Amniotic stem cell (primary cell): ENCODE measurements at places on chromosomes 13 and 19.

GRCh38 chr13:71727662-71728061 lies 139.3 kb downstream of the DACH1 start:
- no peak for DNase-seq

- no peak for DNase-seq
These were observed 523.2 kb upstream of the HTR2A start for GRCh38 chr13:47420020-47420419.

DNA sequence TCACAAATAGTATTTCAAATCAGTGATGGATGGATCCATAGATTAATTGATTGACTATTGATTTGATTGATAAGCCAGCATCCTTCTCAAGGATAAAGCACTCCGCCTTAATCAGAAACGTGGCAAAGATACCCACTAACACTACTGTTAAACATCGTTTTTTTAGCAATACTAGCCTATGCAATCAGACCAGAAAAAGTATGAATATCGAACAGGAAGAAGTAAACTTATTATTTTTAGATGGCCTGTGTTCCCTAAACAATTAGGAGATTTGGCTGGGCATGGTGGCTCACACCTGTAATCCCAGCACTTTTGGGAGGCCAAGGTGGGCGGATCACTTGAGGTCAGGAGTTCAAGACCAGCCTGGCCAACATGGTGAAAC lies 49.5 kb downstream of the MYH14 start:
- DNase-seq, result no peak

DNA sequence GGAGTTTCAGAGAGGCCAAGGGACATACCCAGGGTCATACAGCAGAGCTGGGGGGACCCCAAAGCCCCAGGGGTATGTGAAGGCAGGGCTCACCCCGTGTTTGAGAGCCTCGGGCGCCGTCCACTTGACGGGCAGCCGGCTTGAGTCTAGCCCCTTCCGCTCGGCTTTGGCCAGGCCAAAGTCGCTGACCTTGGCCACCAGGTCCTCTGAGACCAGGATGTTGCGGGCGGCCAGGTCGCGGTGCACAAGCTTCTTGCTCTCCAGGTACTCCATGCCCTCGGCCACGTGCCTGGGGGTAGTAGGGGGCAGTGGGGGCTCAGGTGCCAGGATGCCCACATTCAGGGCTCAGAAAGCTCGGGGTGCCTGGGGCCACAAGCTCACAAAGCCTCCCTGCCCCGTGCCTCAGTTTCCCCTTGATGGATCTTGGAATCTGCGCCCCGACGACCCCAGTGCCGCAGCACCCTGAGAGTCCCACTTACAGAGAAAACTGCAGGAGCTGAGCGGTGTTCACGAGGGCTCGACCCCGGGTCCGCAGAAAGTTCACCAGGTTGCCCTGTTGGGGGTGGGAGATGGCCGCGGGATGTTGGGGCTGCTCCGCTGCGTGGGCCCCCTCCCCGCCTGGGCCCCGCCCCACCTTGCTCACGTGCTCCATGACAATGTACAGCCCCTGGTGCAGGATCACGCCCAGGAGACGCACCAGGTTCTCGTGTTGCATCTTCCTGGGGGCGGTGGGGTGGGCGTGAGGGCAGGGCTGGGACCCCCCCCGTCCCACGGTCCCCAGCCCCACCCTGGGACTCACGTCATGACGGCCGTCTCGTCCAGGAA lies 7.1 kb downstream of the MATK start:
- no peak for DNase-seq

- DNase-seq, result no peak
These were observed 5.8 kb upstream of the DNM2 start for GRCh38 chr19:10712045-10712444.

- DNase-seq, result no peak
These were observed 13.3 kb downstream of the TDRD3 start for GRCh38 chr13:60410299-60410698.

DNA sequence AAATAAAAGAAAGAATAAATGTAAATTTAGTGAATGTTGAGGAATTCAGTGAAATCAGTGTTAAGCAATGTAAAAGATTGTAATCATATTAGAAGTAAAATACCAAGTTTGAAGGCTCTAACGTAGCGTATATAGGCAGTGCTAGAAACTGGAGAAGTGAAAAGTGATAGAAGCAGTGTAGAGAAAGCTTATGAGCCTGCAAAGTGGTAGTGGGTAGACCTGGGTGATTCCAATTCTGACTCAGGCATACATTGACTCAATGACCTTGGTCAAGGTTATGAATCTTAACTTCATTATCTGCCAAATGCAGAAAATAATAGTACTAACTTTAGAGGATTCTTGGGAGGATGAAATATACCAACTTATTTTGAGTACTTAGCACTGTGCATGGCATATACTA lies 4.1 kb downstream of the SLC10A2 start:
- DNase-seq, result no peak

DNA sequence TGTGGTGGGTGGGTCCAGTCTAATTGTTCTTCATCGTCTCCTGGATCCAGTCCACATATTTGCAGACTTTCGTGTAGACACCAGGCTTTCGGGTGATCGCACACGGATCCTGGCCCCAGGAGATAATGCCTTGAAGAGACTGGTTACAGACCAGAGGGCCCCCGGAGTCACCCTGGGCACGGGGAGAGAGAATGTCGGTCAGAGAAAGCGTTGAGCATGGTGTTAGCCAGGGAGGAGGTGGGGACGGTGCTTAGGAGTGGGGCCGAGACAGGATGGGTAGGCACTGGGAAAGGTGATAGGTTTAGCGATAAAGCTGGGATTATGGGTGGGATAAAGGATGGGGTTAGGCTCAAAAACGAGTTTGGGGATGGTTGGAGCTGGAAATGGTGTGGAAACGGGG lies 3.0 kb upstream of the KLK10 start:
- no peak for DNase-seq

DNA sequence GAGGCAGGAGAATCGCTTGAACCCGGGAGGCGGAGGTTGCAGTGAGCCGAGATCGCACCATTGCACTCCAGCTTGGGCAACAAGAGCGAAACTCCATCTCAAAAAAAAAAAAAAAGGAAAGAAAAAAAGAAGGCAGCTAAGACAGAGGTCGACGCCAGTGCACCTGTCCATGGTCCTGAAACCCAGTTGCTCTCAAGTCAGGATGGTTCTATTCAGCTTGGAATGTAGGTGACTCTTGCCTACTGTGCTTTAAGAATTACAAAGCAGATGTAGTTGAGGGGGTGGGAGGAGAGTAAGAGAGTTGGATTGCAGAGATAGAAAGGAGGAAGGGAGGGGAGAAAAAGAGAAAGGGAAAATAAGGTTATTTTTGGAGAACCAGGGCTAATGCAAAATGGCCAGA lies 18.7 kb downstream of the CACNG7 start:
- peak; percentile 36 for DNase-seq

- no peak for DNase-seq
These were observed 1.5 kb downstream of the DOCK9 start for GRCh38 chr13:98976338-98976737.

DNA sequence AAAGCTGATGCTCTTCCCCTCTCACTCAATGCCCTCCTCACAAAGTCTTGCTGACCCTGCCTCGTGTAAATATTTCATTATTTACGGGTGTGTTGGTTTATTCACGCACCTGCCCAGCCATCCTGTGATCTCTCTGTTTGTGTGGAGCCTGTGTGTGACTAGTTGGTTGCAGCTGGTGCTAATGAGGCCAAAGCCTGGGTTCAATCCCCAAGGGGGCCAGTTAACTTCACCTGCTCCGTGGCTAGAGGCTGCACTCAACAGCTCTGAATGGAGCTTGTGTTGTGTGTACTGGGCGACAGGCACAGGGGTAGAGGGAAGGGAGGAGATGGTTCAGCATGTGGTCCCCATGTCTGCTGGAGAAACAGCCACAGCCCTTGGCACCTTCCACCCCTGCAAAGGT lies 109.5 kb downstream of the DNAJC15 start:
- no peak for DNase-seq

DNA sequence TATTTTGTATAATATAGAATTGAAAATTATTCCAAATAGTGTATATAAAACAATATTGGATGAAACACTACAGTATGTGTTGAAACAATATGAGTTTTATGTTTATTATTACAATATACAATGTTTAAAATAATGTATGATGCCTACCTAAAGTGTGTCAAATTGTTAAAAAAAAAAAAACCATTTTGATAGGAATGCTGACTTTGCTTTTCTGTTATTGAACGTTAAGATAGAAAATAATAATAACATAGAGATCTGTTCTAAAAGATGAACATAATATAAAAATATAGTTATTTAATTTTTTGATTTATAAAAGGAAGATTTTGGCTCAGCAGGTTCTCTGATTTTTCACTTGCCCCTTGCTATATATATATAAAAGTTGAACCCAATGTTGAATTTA lies 474.6 kb upstream of the ATXN8OS start:
- no peak for DNase-seq

- DNase-seq, result no peak
These were observed 12.4 kb downstream of the GRTP1 start for GRCh38 chr13:113351514-113352026.

DNA sequence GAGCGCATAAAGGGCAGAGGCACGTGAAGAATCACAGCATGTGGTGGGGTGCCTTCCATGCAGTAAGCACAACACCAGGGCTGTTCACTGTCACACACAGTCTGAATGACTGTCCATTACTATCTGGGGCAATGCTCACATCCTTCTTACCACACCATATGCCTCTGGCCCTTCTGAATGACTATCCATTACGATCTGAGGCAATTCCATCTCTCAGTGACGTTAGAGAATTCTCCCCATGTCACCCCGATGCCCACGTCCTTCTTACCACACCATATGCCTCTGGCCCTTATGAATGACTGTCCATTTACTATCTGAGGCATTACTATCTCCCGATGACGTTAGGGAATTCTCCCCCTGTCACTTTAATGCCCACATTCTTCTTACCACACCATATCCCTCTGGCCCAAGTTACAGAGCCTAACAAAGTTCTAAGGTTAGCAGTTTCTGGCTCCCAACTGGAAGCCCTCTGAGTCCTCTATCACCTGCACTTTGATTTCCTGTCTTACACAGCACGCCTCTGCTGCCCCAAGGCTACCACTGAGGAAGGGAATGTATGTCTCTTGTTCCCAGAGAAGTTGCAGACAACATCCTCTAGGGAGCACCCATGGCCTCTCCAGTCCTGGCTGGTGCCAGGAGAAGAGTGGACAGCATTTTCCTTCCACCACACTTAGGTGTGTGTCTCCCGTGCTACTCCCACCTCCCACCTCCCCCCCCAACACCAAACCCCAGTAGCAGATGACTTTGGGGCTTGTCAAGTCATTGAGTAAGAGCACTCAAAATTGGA lies 154.8 kb downstream of the COG6 start:
- DNase-seq, result no peak

DNA sequence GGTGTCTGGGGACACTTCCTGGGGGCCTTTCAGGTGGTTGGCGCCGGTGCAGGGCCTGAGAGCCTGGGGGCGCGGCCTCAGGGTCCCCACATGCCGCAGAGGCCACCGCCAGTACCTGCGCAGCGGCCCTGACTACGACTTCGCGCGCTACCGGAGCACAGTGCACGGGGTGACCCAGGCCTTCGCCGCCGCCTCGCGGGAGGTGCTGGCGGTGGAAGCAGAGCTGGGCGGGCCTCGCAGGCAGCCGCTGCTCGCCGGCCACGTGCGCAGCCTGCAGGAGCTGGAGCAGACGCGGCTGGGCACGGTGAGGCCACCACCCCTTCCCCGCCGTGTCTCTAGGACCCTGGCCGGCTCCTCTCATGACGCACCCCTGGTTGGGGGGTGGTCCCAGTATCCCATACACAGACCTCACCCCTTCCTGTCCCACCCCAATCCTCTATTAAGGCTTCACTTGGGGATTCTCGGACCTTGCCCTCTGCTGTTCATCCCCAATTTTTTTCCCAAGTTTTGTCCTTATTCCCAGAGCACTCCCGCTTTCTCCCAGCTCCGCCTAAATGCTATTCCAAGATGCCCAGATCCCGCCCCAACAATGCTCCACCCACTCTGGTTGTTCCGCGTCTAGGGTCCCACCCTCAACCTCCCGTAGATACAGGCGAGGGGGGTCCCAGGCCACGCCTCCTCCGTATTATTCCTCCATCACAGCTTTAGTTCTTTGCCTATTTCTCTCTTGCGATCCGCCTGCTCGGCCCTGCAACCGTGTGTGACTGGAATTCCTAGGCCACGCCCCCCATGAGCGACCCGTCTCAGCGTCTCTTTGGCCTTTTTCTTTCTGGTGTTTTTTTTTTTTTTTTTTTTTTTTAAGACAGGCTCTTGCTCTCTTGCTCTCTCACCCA lies 1.0 kb downstream of the REX1BD start:
- DNase-seq, result peak; percentile 14
